Central memory CD8-positive, alpha-beta T cell (primary cell): ENCODE measurements at places on chromosomes 3 and 15.

- H3K27ac ChIP-seq: no peak overlapping the region
- no peaks in the 10 kb centered on the region for H3K27me3 ChIP-seq
- no peaks in the 10 kb centered on the region for H3K4me1 ChIP-seq
- DNase-seq: no peak
- no peak overlapping the region for H3K4me3 ChIP-seq
Measured at GRCh38 chr3:25292595-25292994, 135.5 kb upstream of the RARB start.

DNA sequence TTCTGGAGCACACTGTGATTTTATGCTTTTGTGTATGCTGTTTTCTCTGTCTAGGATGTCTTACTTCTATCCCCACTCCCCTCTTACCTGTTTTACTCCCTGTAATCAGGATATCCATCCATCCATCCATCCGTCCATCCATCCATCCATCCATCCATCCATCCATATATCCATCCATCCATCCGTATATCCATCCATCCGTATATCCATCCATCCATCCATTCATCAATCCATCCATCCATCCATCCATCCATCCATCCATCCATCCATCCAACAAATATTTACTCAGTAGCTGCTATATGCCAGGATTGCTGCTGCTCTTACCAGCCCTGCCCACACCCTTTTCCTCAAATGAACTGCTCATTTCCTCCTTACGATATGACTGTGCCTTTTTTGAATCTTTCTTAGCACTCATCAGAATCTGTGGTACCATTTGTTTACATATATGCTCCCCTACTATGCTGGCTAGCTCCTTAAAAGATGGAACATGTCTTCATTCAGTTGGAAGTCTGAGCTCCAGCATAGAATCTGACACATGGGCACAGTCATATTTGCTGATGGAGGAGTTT lies 35.2 kb downstream of the USP13 start:
- DNase-seq: no peak
- no peak overlapping the region for H3K4me3 ChIP-seq
- H3K27me3 ChIP-seq: no peaks in the 10 kb centered on the region
- H3K27ac ChIP-seq: no peak overlapping the region

- no peaks in the 10 kb centered on the region for H3K4me1 ChIP-seq
- H3K4me3 ChIP-seq: no peak overlapping the region
- H3K36me3 ChIP-seq: no peaks in the 10 kb centered on the region
- DNase-seq: no peak
Measured at GRCh38 chr3:13598926-13599886, 50.3 kb downstream of the FBLN2 start.

DNA sequence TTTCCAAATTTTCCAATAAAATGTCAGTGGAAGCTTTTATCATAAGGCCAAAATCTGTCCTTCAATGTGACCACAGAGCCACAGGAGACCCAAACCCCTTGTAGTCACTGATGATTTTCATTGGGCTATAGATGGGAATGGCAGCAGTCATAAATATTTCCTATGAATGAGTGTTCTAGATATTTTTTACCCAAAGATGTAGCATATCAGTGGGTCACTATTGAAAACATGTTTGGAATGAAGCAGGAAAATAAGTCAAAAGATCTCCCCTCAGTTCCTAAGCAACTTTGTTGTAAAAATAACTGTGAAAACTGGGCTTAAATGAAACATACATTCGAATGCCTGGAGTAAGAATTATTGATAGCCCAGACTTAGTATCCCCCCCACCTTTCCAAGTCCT lies 49.0 kb downstream of the NKIRAS1 start:
- H3K27me3 ChIP-seq: no peaks in the 10 kb centered on the region
- no peak for DNase-seq
- H3K27ac ChIP-seq: no peak overlapping the region
- H3K36me3 ChIP-seq: peaks cover 3% of the 10 kb centered on the region
- no peak overlapping the region for H3K4me3 ChIP-seq

DNA sequence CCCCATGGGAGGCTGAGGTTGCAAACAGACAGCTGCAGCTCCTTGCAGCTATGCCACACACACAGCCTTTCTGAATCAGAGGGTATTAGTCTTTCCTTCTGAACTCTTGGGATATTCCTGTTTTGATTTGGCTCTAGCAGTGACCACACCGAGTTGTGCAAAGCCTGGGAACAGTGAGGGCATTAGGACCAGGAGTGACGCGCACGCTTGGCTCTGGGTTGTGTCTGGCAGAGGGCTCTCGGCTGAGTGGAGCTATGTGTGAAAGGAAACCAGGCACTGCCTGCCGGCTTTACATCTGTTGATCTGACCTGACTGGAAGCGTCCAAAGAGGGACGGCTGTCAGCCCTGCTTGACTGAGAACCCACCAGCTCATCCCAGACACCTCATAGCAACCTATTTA lies at the start of gene GALNT15:
Gene GALNT15 (plus strand): TSS at position 292 of the 400 bp plus-strand sequence. CDS start 472 bp downstream, outside the sequence.
- no peak for DNase-seq
- no peaks in the 10 kb centered on the region for H3K36me3 ChIP-seq
- H3K4me3 ChIP-seq: no peak within 1 kb of the TSS
- H3K27me3 ChIP-seq: peaks cover 57% of the 10 kb centered on the region
- peaks cover 9% of the 10 kb centered on the region for H3K4me1 ChIP-seq

- H3K36me3 ChIP-seq: no peaks in the 10 kb centered on the region
- DNase-seq: no peak
- H3K27me3 ChIP-seq: no peaks in the 10 kb centered on the region
- H3K4me3 ChIP-seq: no peak overlapping the region
Measured at GRCh38 chr3:99910752-99911290, 93.2 kb downstream of the CMSS1 start.

- H3K27me3 ChIP-seq: no peaks in the 10 kb centered on the region
- no peak overlapping the region for H3K27ac ChIP-seq
- no peaks in the 10 kb centered on the region for H3K4me1 ChIP-seq
- H3K36me3 ChIP-seq: no peaks in the 10 kb centered on the region
- H3K4me3 ChIP-seq: no peak overlapping the region
Measured at GRCh38 chr3:104787306-104787705, 579.4 kb upstream of the ALCAM start.

DNA sequence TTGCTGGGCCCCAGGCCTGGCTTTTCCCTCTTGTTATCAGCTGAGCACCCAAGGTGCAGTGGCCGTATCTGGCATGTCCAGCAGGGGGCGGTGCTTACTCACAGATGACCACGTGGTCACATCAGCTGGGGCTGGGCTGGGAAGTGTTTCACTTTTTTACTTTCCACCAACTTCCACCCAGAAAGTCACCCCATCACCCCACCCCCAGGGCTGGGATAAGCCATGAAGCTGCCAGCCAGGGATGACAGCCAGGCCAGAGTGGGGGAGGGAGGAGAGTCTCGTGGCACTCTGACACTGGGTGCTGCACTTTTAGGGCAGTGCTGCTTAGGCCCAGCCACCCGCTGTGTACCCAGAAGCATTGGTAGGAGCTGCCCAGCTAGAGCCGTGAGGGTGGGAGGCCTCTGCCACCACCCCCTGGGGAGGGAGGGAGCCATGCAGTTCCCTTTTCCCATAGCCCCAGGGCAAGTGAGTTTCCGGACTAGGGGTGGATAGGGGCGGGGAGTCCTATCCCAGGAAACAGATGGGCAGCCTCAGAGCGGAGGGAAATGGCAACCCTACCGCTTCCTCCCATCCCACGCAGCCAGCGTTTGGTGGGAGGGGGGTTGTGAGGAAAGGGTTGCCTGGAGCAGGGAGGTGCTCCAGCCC lies 6.1 kb downstream of the PPCDC start:
- peak; percentile 77 for DNase-seq
- H3K27ac ChIP-seq: peak overlapping the region; percentile 37
- H3K27me3 ChIP-seq: no peaks in the 10 kb centered on the region
- no peak overlapping the region for H3K4me3 ChIP-seq
- H3K36me3 ChIP-seq: peaks cover 2% of the 10 kb centered on the region
- peaks cover 16% of the 10 kb centered on the region for H3K4me1 ChIP-seq

DNA sequence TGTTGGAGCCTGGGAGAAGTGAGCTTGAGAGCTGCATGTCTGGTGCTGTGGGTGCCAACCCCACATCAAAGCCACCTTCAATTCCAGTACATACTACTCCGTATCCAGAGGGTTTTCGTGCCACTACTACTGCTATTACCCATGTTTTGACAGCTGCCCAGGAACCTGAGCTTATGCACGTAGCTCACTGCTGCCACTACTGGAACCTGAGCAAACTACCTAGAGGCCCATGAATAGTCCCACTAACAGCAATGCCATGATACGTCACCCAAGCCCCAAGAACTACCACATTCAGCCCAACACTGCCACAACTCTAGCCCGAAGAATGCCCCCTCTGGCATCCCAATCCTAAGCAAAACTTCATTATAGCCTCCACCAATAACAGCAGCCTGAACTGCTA lies 215.2 kb upstream of the BCHE start:
- H3K4me3 ChIP-seq: no peak overlapping the region
- no peaks in the 10 kb centered on the region for H3K4me1 ChIP-seq
- H3K27me3 ChIP-seq: no peaks in the 10 kb centered on the region

DNA sequence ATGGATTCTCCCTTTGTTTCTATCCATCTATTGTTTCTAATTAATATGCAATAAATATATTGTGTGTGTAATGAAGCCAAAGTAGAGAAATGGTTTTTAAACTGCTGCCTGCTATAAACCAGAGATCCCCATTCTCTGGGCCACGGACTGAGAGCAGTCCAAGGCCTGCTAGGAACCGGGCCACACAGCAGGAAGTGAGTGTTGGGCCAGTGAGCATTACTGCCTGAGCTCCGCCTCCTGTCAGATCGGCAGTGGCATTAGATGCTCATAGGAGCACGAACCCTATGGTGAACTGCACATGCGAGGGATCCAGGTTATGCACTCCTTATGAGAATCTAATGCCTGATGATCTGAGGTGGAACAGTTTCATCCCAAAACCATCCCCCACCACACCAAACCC lies 85.2 kb upstream of the POMGNT2 start:
- H3K4me1 ChIP-seq: peaks cover 47% of the 10 kb centered on the region
- no peaks in the 10 kb centered on the region for H3K27me3 ChIP-seq
- no peaks in the 10 kb centered on the region for H3K36me3 ChIP-seq
- no peak overlapping the region for H3K27ac ChIP-seq
- no peak overlapping the region for H3K4me3 ChIP-seq

GRCh38 chr3:126360046-126360713 lies 3.0 kb upstream of the KLF15 start:
- no peak overlapping the region for H3K27ac ChIP-seq
- peaks cover 13% of the 10 kb centered on the region for H3K4me1 ChIP-seq
- no peaks in the 10 kb centered on the region for H3K36me3 ChIP-seq
- H3K27me3 ChIP-seq: peaks cover 81% of the 10 kb centered on the region
- H3K4me3 ChIP-seq: no peak overlapping the region

GRCh38 chr15:80171787-80172186 lies 19.0 kb downstream of the FAH start:
- H3K27me3 ChIP-seq: no peaks in the 10 kb centered on the region
- H3K4me3 ChIP-seq: no peak overlapping the region
- no peaks in the 10 kb centered on the region for H3K36me3 ChIP-seq
- no peaks in the 10 kb centered on the region for H3K4me1 ChIP-seq
- H3K27ac ChIP-seq: no peak overlapping the region

DNA sequence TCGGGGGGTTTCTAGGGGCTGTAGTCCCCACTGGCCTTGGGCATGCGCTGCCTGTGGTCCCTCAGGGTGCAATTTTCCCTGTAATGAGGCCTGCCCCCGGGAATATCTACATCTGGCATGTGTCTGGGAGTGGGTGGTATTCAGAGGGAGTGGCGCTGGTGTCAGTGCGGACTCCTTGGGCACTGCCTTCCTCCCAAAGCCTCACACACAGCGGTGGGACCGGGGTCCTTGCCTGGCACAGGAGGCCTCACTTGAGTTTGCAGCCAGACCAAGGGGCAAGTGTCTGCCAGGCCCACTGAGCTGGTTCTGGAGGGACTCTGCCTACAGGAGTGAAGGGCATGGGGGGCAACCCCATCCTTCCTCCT lies 53.5 kb upstream of the PCSK6 start:
- H3K27ac ChIP-seq: no peak overlapping the region
- peaks cover 1% of the 10 kb centered on the region for H3K36me3 ChIP-seq
- H3K27me3 ChIP-seq: peaks cover 49% of the 10 kb centered on the region
- no peak for DNase-seq
- no peaks in the 10 kb centered on the region for H3K4me1 ChIP-seq
- no peak overlapping the region for H3K4me3 ChIP-seq

DNA sequence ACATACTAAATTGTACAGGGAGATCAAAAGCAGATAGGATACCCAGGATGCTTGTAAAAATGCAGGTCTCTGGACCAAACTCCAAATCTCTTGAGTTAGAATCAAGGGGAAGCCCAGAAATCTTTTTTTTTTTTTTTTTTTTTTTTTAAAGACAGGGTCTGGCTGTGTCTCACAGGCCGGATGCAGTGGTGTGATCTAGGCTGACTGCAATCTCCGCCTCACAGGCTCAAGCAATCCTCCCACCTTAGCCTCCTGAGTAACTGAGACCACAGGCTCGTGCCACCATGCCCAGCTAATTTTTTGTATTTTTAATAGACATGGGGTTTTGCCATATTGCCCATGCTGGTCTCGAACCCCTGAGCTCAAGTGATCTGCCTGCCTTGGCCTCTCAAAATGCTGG lies 373.5 kb downstream of the SHQ1 start:
- no peak overlapping the region for H3K4me3 ChIP-seq
- no peak for DNase-seq
- no peaks in the 10 kb centered on the region for H3K4me1 ChIP-seq
- no peak overlapping the region for H3K27ac ChIP-seq
- H3K27me3 ChIP-seq: no peaks in the 10 kb centered on the region
- peaks cover under 1% of the 10 kb centered on the region for H3K36me3 ChIP-seq

- no peaks in the 10 kb centered on the region for H3K27me3 ChIP-seq
- no peak overlapping the region for H3K27ac ChIP-seq
- no peak overlapping the region for H3K4me3 ChIP-seq
- no peak for DNase-seq
Measured at GRCh38 chr3:23444386-23444785, 241.3 kb downstream of the UBE2E2 start.

GRCh38 chr15:99511531-99511865 lies 54.3 kb upstream of the MEF2A start:
- H3K27me3 ChIP-seq: no peaks in the 10 kb centered on the region
- H3K27ac ChIP-seq: no peak overlapping the region
- no peaks in the 10 kb centered on the region for H3K4me1 ChIP-seq
- no peak for DNase-seq
- no peak overlapping the region for H3K4me3 ChIP-seq
- no peaks in the 10 kb centered on the region for H3K36me3 ChIP-seq

DNA sequence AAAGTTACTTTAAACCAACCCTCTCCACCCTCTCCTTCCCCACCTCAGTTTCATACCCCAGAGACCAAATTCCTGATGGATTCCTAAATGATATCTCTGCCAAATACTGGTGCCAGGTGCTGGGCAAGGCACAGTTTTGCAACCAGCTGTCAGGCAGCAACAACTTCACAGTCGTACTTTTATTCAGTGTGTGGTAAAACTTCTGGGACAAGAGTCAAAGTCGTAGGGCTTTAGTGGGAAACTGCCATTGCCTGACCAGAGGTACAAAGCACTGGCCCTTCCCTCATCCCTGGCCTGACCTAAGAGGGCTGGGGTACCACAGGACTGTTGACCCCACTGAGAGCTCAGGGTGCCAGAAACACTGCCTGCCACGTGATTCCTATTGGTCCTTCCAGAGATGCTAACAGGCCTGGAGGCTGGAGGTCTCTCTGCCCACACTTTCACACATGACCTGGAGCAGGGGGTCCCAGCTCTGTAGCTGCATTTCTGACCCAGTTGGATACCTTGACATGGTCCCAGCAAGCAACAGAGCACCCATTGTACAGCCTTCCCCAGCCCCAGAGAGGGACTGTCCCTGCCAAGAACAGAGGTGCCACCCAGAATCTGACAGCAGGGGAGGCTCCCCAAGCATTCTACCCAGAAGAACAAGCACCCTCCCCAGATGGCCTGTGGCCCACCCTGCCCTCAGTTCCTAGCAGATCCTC lies 59.9 kb downstream of the LIPC start:
- no peaks in the 10 kb centered on the region for H3K27me3 ChIP-seq
- no peaks in the 10 kb centered on the region for H3K36me3 ChIP-seq
- DNase-seq: no peak
- no peak overlapping the region for H3K27ac ChIP-seq

GRCh38 chr3:176513604-176514003 lies 683.7 kb downstream of the TBL1XR1 start:
- H3K36me3 ChIP-seq: peaks cover 2% of the 10 kb centered on the region
- H3K27ac ChIP-seq: no peak overlapping the region
- H3K27me3 ChIP-seq: no peaks in the 10 kb centered on the region
- H3K4me1 ChIP-seq: no peaks in the 10 kb centered on the region
- no peak overlapping the region for H3K4me3 ChIP-seq
